ENCODE measurements at places on chromosomes 4 and X. TPM values are rescaled to one million over a fixed set of nuclear protein-coding genes. Genes with fewer than 3 reads are reported as not detected.

The SEC24D gene
- total RNA-seq, result 66.7 TPM

The ACE2 gene
- total RNA-seq, result 1.8 TPM

The MSN gene
- 134 TPM for total RNA-seq

The CACNA1F gene
- 0.49 TPM for total RNA-seq

The LRIT3 gene
- 0.65 TPM for total RNA-seq

The HSFX3 gene
- total RNA-seq, result not detected

The MID1 gene
- 31.8 TPM for total RNA-seq

The RAB40AL gene
- total RNA-seq, result 2.3 TPM

The NDST3 gene
- not detected for total RNA-seq

The PPEF2 gene
- not detected for total RNA-seq

The ERCC6L gene
- total RNA-seq, result 0.26 TPM

The GABRG1 gene
- not detected for total RNA-seq

The RBM46 gene
- not detected for total RNA-seq

The GBA3 gene
- 0.44 TPM for total RNA-seq

The COL25A1 gene
- 3.4 TPM for total RNA-seq

The UCP1 gene
- not detected for total RNA-seq

The ADH7 gene
- total RNA-seq, result not detected

The CCNA2 gene
- 1.0 TPM for total RNA-seq

The DGAT2L6 gene
- total RNA-seq, result not detected

The MAGEA4 gene
- not detected for total RNA-seq

The UGT2A3 gene
- 0.31 TPM for total RNA-seq

The SLC2A9 gene
- 67.5 TPM for total RNA-seq

The PITX2 gene
- total RNA-seq, result not detected

The CSAG3 gene
- not detected for total RNA-seq

The ZMAT1 gene
- 23.1 TPM for total RNA-seq

The PPARGC1A gene
- 13.3 TPM for total RNA-seq

The MYOZ2 gene
- total RNA-seq, result 0.47 TPM

The ODAPH gene
- not detected for total RNA-seq

The FABP2 gene
- total RNA-seq, result not detected

The ABCG2 gene
- total RNA-seq, result 6.3 TPM

The SMIM31 gene
- 4.6 TPM for total RNA-seq

The GPR50 gene
- not detected for total RNA-seq

Data from ureter (tissue), 1 donor.